Activated CD4-positive, alpha-beta memory T cell treated with anti-CD3 and anti-CD28 coated beads, Interleukin-2, amount 10 ng/mL, durations not matched to agents 7 days and 5 days (primary cell): ENCODE measurements at places on chromosomes 3 and 15. TPM values are rescaled to one million over a fixed set of nuclear protein-coding genes. Genes with fewer than 3 reads are reported as not detected.

EXD1 gene
- total RNA-seq, result not detected

ATP13A5 gene
- not detected for total RNA-seq

USP13 gene
- total RNA-seq, result 9.6 TPM

GOLGA6L7 gene
- not detected for total RNA-seq

GHSR gene
- total RNA-seq, result not detected

RTP4 gene
- 24.1 TPM for total RNA-seq

DPPA4 gene
- not detected for total RNA-seq

TEX55 gene
- not detected for total RNA-seq

GRCh38 chr3:46939578-46940445 is 36.7 kb downstream of the CCDC12 start:
- no peak for DNase-seq

GRCh38 chr15:64096668-64097384 is 1.0 kb downstream of the SNX1 start:
- DNase-seq, result no peak

- DNase-seq, result no peak
These were observed 226.7 kb upstream of the THBS1 start for GRCh38 chr15:39354189-39354588.

GRCh38 chr15:81471151-81471550 is 97.1 kb upstream of the TMC3 start:
- no peak for DNase-seq

- no peak for DNase-seq
These were observed 698.2 kb upstream of the CADM2 start for GRCh38 chr3:84260596-84260995.

GRCh38 chr3:23099677-23100076 is 103.5 kb upstream of the UBE2E2 start:
- DNase-seq, result no peak

GRCh38 chr3:171699601-171700000 is 110.7 kb downstream of the PLD1 start:
- no peak for DNase-seq

DNA sequence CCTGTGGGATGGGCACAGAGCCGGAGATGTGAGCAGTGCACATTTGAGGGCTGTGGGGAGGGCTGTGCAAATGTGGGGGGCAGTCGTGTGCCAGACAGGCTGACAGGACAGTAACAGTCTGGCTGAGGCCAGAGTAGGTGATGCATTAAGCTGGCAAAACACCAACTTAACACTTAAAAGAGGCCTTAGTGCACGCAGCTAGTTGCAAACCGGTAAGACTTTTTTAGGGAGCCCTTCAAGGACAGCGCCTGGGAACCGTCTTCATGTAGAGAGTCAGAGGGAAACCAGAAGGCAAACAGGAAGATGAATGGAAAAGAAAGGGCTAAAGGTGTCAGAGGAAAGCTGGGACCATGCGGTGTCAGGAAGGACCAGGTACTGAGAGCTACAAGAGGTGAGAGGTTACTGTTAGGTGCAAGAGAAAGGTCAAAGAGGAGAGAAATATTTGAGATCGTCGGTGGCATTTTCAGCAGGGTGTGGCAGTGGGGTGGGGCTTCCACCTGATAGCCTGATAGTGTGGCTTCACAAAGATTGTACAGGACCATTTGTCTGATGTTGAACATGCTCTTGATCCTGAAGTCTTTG is 30.0 kb upstream of the CHD2 start:
- DNase-seq, result no peak

- no peak for DNase-seq
These were observed 17.3 kb downstream of the GJD2 start for GRCh38 chr15:34737477-34737876.

GRCh38 chr3:126578702-126579101 is 20.0 kb upstream of the C3orf22 start:
- DNase-seq, result no peak

GRCh38 chr3:136247855-136248590 is 2.1 kb upstream of the PCCB start:
- DNase-seq, result no peak

DNA sequence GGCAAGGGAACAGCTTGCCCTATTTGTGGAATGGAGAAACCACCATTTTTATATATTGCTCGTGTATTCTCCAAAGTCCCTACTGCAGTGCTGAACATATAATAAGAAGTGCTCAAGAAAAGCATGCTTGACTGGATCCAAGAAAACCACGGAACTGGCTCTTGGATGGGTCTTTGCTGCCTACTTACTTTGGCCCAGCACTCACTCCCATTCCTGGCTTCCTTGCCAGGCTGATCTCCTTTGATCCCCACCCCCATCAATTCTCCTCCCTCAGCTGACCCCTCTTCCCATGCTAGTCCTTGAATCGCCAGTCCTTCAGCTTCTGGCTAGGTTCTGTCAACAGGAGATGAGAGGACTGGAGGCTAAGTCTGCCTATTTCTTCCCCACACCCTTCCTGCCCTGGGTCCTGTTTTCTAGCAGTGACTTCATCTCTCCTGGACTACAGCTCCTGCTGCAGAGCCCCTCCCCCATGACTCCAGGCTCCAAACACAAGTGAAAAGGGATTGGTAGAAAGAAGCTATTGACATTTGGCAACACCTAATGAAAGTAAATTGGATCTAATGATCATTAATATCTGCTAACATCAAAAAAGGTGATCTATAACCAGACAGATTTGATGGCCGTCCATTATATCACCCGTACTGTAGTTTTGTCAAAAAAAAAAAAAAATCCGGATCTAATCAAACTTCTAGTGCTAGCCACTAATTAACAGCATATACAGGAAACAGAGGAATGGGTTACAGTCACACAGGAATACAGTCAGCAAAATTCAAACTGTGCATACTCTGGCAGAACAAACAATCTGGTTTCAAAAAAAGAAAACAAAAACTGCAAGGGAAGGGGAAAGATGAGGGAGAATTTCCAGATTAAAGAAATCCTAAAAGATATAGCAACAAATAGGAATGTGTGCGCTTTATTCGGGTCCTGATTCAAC is 7.8 kb downstream of the FAM240A start:
- DNase-seq, result no peak

GRCh38 chr15:100061944-100062343 is 279.8 kb downstream of the ADAMTS17 start:
- no peak for DNase-seq

GRCh38 chr15:101159936-101160815 is 91.7 kb downstream of the CHSY1 start:
- no peak for DNase-seq

DNA sequence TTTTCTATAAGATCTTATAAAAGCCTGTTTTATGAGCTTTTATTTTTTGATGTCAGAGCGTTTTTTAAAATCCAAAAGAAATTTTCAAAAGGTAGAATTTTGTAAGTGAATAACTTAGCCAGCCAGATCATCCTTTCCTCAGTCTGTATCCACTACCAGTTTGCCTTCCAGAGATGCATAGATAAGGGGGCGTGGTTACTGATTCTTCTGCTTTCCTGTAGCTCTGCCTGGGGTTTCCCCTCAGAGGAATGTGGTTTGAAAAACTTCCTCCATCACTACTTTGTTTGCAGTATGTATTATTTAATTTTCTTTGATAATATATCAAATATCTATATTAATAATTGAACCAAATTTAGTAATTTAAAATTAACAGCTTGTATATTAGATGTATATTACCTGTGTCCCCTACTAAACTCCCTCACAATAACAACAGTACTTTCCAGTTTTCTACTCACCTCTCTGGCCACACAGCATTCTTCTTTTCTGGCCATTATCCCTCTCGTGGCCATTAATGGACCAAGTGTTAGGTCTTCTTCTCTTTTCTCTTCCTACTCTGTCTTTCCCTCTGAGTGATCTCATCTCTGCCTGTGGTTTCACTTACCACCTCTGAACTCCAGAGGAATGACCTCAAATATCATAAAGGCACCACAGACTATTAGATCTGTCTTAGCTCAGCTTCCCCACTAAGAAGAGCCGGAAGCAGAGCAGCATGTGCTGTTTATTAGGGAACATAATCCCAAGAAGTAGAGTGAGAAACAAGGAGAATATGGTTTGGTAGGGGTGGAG is 239.7 kb downstream of the UBE2E2 start:
- no peak for DNase-seq

- DNase-seq, result no peak
These were observed 7.4 kb upstream of the ANO10 start for GRCh38 chr3:43629257-43629656.

DNA sequence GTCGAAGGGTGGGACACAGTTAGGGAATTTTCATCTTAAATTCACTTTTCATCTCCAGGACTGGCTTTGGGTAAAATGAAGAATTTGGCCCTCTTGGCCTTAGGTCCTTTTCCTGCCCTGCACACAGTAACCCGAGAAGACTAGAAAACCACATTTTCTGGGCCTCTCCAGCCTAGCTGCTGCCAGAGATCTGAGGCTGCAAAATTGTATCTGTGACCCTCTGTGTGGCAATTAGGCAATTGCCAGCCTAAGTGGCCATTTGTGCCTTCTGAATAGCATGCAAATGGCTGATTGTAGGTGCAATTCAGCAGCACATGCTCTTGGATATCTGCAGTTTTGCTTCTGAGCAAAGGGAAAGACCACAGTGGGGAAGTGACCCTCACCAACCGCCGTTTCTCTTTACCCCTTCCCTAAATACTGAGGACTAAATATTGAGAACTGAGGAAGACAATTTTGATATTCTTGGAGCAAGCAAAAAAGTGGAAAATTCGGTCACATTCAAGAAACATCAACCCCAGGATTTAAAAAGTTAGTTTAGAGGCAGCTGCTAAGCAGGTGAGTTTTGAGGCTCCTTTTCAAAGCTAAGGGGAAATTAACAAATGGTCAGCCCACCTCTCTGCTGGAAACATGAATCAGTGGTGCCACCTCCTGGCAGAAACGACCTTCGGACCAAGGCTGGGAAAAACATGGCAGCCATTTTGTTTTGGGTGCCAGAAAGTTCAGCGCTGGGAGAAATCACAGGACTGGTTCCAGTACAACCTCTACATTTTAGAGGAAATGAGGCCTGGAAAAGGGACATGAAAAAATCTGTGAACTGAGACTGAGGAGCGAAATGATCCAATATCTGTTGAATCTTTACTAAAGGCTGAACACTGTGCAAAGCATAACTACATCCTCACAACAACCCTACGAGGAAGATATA is 56.6 kb upstream of the PRTG start:
- DNase-seq, result no peak

DNA sequence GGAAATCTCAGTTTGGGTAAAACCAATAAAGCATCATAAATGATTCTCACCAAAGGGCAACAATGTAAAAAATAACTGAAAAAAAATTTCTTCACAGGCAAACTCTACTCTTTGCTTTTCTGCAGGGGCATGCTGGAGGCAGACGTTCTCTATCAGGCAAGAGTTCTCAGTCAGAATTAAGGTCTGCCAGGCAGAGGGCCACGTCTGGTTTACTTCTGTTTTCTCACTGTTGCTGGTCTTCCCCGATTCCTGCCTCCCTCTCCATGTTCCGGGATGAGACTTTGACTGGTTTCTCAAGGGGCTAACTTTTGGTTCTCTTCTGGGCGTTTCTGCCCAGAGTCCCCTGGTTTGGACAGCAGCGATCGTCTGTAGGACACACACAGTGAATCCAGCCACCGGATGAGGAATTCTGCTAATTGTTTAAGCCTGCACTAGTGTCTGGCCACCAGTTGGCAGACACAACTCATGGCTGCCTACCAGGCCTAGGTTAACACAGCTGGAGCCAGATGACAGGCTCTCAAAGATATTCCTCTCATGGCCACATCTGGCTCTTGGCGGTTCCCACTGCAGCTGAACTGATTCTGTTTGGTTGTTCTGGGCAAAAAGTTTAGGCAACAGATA is 273.1 kb downstream of the FOXP1 start:
- no peak for DNase-seq

DNA sequence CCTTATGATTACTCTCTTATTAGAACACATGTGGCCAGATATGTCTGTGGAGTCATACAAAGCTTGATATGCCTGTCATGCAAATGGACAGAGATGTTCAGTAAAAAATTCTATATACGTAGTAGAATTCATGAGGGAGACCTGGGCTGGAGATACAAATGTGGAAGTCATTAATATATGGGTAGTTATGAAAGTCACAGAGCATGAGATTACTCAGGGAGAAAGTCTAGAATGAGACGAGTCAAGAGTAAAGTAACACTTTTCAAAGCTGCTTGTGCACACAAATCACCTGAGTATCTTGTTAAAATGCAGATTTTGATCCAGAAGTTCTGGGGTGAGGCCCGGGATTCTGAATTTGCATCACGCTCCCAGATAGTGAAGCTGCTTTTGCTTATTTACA is 28.4 kb downstream of the OXSM start:
- no peak for DNase-seq

GRCh38 chr3:126277629-126278378 is 79.4 kb downstream of the KLF15 start:
- no peak for DNase-seq

DNA sequence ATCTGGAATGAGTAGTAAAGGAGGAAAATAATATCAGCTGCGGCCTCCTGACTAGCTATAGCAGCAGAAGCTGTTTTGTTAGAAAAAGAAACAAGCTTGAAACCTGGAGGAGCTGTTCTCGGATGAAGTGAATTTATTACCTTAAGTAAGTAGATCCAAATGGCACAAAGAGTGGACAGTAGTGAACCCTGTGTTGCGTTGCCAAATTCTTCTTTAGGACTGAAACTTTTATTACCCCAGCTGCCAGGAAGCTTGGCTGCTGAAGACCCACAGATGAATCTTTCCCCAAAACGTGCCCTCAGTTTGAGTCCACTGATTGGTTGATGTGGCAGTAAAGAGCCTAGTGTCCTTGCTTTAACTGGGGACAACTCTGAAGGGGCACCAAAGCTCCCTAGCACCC is 366.8 kb upstream of the GBE1 start:
- no peak for DNase-seq

- no peak for DNase-seq
These were observed 552 bp upstream of the XYLB start for GRCh38 chr3:38345879-38346586.

GRCh38 chr3:152609891-152610290 is 225.0 kb upstream of the P2RY1 start:
- no peak for DNase-seq

GRCh38 chr3:38281895-38282686 is at the start of gene SLC22A14:
Gene SLC22A14 (plus strand): TSS chr3:38282294. CDS start chr3:38306027, 23,733 bp downstream.
- no peak for DNase-seq

DNA sequence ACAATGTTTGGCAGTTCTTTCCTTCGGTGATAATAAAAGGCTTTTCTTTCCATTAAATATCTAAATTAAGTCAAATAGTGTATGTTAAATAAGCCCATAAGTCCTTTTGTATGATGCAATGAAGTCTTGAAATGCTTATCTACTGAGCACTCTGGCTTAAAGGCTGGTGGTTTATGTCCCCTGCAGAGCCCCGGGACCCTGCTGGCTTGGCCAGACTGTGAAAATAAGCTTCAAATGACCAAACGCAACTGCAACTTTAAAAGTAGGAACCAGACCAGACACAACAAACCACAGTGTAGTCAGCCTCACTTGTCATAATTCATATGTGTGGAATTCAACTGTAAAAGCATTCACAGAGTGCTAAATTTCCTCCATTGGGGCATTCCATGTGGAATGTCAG is 72.5 kb downstream of the FOXP1 start:
- DNase-seq, result no peak

DNA sequence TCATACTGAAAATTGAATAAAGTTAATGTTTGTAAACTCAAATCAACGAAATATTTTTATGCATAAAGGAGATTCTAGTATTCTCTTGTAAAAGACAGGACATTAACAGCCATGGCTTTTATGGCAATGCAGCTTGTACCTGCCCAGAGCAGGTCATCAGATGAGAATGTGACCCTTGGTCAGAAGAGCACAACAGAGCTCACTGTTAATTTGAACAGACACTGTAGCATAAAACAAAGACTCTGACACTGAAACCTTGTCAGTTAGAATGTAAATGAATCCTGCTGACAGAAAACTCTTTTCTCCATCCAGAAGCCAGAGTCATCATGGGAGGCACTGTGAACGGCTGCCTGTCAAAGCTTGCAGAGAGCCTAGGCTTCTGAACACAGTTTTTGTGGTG is 410.6 kb downstream of the RAP2B start:
- no peak for DNase-seq

GRCh38 chr15:92100301-92100700 is 246.8 kb downstream of the SLCO3A1 start:
- DNase-seq, result no peak
